ENCODE measurements at places on chromosomes 7 and 10.

- DNase-seq = no peak
Measured at GRCh38 chr7:157693071-157693520, 356.3 kb downstream of the DNAJB6 start.

GRCh38 chr10:87700031-87700796 lies 40.5 kb downstream of the PAPSS2 start:
- DNase-seq = no peak

DNA sequence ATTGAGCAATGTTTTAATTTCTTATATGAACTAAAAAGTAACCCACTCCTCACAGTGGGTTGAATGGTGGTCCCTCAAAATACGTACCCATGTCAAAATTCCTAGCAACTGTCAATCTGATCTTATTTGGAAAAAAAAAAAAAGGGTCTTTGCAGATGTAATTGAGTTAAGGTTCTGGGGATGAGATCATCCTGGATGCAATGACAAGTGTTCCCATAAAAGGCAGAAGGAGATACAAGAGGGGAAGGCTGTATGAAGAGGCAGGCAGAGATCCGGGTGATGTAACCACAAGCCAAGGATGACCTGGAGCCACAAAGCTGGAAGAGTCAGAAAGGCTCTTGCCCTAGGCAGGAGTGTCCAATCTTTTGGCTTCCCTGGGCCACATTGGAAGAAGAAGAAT lies 516.3 kb upstream of the MKI67 start:
- DNase-seq = no peak

GRCh38 chr10:60252688-60253087 lies 137.0 kb downstream of the ANK3 start:
- no peak for DNase-seq

DNA sequence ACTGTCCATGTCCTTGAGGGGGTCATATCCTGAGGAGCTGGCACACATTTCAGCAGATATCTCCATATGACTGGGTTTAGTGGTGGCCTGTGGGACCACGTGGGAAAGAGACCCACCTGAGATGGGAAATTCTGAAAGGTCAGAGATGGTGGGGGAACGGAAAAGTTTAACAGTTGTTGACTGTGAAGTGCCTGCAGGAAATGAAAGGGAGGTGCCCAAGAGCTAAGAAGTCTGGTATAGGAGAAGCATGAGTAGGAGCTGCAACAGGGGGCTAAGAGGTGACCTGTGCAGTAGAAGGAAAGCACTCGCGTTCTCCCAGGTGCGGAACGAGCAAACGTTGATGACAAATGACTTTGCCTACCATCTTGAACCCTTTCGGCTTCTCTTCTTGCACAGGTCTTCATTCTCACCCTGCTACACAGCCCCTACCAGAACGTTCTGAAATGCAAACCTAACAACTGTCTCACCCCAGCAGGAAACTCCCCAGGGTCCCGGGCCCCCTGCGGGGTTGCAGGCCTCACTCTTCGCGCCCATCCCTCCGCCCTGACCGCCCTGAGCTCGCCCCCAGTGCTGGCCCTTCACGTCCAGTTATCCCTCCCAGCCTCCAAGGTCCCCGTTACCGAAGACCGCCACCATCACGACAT lies 9.8 kb upstream of the FXYD4 start:
- no peak for DNase-seq

DNA sequence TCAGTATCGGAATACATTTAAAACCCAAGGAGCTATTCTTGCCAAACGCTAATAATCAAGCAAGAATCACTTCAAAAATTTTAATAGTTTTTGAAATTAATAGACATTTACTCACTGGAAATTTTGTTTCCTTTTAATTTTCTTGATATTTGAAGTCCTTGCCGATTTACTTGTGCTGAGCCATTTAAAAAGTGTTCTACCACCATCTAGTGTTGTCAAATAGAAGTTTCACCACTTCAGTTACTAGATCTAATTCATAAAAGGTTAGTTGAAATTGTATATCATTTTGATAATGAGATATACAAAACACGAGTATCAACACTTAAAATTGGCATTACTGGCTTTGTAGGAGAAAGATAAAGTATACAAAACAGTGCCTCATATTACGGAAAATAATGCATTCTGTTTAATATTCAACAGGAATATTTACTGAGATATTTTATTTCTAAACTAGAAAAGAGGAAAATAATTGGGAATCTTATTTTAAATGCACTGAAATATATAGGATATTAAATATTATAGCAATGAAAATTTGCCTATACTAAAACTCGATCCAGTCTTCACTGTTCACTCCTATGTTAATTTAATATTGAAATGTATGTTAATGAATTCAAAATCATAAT lies 664.8 kb upstream of the SEMA3D start:
- no peak for DNase-seq

DNA sequence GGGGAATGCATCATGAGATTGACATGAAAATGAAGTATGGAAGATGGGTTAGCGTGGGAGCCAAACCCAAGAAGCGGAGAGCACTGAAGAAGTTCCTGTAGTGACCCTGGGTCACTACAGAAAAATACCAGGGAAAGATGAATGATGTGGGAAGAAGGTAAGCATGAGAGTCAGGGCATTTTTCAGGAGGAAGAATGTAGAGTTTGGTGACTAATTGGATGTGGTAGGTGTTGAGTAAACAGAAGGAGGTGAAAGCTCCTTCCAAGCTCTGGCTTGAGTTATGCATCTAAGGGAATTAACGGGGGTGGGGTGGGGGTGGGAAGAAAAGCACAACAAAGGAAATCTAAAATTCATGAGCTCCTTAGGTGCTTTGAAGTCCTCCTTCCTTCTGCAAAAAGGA lies 238.1 kb upstream of the AOAH start:
- no peak for DNase-seq

DNA sequence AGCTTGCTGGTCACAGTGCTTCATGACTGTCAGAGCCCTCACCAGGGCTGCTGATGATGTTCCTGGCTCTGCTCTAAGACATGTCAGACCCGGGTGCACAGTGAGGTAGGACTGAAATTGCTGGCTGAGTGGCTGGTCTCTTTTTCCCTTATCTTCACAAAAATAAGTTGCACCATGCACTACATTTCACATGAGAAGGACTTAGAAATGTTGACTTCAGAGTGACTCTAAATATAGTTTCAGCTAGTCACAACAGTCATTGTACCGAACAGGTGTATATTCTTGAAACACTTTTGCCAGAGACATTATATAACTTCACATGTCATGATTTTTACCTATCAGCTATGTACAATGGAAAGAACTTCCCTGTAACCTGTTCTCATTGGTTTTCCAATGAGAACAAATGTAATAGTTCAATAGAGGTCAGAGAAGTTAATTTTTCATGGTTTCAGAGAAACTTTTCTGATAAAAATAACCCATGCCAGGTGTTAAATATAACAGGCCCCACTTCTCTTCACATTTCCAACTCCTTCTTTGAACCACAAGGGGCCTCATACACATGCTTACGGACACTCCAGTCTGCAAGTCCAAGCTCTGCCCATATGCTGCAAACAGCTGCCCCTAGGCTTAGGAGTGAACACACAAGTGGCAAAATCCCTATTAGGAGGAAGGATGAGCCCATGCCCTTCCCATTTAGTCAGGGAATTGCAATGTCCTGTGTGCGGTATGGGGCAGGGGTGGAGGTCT lies 115.6 kb downstream of the CDK6 start:
- DNase-seq = peak; percentile 51

DNA sequence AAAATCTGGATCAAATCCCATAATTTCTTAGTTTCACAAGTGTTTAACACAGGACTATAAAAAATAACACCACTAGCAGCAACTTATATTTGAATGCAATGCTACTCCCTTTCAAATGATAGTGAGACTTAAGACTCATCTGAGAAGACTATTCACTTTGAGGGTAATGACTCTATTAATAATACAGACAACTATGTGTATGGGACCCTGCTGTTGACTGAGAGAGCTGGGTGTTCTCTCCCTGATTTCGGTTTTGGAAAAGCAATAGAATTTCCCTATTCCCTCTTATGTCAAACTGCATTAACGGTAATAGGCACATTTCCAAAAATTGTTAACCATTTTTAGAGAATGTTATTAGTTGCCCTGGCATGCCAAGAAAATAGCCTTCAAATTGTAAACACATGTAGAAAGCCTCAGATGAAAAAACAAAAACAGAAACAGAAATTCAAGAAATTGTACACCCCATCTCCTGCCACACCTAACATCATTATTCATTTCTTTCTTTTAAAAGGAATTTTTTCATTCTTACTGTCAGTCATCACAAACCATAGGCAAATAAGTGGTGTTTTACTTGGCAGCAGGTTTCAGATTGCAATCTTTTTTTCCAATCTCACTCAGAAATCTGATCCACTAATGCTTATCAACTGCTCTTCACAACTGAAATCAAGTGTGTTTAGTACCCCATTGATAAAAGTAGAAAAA lies 153.7 kb downstream of the TFPI2 start:
- DNase-seq = no peak

DNA sequence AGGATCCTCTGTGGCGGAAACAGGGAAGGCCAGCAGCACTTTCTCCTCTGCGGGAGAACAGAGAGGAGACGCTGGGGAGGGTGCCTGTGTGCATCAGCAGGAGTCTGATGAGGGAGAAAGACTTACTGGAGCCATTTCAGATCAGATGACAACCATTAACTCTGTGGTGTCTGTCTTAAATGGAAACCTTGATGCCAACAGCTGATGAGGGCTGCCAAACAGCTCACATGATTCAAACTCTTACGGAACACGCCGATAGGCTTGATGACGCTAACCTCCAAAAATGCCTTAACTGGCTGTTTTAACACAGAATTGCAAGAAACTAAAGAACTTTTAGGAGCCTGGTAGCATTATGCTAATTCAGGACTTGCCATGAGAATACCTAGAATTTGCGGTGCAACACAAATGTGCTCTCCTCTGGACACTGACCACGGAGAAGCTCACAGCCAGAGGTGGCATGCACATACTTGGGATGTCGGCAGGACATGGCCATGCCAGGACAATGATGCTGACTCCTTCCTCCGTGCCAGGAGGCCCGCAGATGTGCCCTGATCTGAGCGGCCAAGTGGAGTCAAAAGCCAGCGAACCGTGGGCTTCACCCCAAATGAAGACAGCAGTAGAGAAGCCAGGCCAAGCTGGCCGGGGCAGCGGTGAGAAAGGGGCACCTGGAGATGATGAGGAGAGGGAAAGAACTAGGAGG lies 154.9 kb downstream of the ZMYND11 start:
- DNase-seq = no peak

DNA sequence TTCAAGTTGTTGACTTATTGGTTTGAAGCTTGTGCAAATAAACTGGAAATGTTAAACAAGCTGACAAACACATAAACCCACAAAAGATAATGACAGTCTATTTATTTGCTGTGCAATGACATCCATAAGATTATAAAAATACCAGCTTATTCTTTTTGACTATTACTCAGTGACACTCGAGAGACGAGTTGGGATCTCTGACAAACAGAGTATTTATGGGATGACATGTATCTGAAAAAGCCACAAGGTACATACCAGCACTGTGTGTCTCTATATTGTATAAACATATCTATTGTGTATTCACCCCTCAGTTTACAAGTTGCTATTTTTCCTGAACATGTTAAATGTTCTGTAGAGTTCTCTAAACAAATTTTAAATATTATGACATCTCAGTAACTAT lies 88.9 kb downstream of the CHRM2 start:
- no peak for DNase-seq

- DNase-seq = no peak
Measured at GRCh38 chr10:75720157-75720556, 288.7 kb downstream of the LRMDA start.

GRCh38 chr10:51462076-51462779 lies 237.2 kb downstream of the CSTF2T start:
- no peak for DNase-seq

- DNase-seq = no peak
Measured at GRCh38 chr10:6786579-6787031, 206.5 kb upstream of the PRKCQ start.

GRCh38 chr7:102966465-102966864 lies 53.7 kb downstream of the LRRC17 start:
- no peak for DNase-seq

- no peak for DNase-seq
Measured at GRCh38 chr7:14305233-14305866, 315.9 kb upstream of the ETV1 start.

GRCh38 chr10:132481690-132482089 lies 55.9 kb upstream of the INPP5A start:
- DNase-seq = no peak

DNA sequence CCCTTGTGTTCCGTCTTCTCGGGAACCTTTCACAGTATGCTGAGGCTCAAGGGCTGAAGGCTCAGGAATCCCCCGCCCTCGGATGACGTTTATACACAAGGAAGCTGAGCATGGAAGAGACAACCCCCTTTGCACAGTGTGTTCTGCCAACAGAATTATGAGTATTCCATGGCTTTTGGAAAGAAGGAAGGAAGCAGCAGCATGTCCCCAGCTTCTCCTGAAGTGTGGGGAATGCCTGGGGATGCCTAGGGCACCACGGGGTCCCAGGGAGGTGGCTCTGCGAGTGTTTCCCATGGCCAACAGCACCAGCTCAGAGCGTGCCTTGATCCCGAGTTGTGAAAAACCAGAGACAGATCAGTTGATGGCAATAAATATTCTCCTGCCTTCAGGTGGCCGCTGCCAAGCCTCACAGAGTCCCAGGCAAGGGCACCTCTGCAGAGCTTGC lies 88.8 kb upstream of the DDC start:
- DNase-seq = no peak

DNA sequence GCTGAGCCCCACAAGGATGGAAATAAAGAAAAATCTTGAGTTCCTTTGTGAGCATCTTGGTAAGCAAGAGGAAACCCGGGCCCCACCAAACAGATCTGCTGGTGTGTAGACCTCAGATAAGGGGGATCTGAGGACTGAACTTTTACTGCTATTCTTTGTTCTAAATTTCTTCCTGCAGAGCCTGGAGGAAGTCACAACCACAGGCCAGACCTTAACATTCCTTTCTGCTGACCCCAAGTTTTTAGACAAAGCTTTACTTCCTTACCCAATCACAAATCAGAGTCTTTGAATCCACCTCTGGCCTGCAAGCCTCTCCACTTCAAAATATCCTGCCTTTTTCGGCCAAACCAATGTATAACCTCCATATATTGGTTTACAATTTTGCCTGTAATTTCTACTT lies 352.6 kb upstream of the AUTS2 start:
- no peak for DNase-seq

- no peak for DNase-seq
Measured at GRCh38 chr7:142088022-142088714, 23.4 kb upstream of the MGAM2 start.

- DNase-seq = no peak
Measured at GRCh38 chr10:127203067-127203466, 6.7 kb upstream of the INSYN2A start.

GRCh38 chr7:105911961-105912575 lies 35.7 kb upstream of the ATXN7L1 start:
- DNase-seq = no peak

DNA sequence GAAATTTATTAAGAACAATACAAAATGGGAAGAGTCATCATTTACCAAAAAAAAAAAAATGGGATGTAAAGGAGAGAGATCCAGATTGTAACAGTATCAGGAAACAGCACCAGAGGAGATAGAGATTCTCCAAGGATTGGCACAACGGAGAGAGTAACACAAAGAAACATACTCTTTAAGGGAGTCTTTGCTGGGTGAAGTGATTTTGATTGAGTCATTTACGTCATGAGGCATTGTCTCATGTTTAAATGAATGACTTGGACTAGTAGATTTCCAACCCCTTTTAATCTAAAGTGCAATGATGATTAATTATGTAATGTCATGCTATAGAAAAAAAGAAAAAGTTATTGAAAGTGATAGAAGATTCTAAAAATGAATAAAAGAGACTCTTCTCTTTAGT lies 68.8 kb downstream of the ITGB8 start:
- DNase-seq = no peak

Measured in GM06990 (cell line).